ENCODE measurements at places on chromosomes 16 and 17. TPM values are rescaled to one million over a fixed set of nuclear protein-coding genes. Genes with fewer than 3 reads are reported as not detected.

The MPP3 gene
- 5.7 TPM for total RNA-seq

The SLC47A2 gene
- not detected for total RNA-seq

The SPEM3 gene
- total RNA-seq, result not detected

The GJC1 gene
- 21.1 TPM for total RNA-seq

The TP53 gene
- total RNA-seq, result 68.7 TPM

The KRTAP4-9 gene
- not detected for total RNA-seq

The KATNB1 gene
- 23.7 TPM for total RNA-seq

The MMP2 gene
- total RNA-seq, result 1,244 TPM

The HSD3B7 gene
- 60.9 TPM for total RNA-seq

The NOTUM gene
- 0.09 TPM for total RNA-seq

The GRAPL gene
- total RNA-seq, result not detected

The TRIM37 gene
- total RNA-seq, result 45.5 TPM
